RWPE2 (cell line): ENCODE measurements at places on chromosomes 2 and 18.

- DNase-seq = no peak
These were observed at the start of gene COLEC12 for GRCh38 chr18:500632-501405. COLEC12 (minus strand) TSS chr18:500701; CDS start chr18:500514, 187 bp downstream.

DNA sequence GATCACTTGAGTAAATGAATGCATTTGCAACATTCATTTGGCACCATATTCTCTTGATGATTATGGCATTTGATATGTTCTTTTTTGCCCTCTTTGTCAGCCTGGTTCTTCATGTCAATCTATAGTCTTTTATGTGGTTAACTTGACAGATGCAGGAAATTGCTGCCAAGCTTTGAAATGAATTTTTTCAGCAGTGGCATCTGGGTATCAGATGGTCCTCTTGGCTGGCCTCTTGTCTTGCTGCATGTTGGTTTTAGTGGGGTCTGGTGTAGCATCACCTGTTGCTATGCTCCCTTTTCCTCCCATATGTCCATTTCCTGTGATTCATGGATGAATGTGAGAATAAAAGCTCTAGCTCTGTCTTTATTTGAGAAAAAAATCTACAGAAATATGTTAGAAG, 119.9 kb downstream of the DPP4 start:
- DNase-seq = no peak

DNA sequence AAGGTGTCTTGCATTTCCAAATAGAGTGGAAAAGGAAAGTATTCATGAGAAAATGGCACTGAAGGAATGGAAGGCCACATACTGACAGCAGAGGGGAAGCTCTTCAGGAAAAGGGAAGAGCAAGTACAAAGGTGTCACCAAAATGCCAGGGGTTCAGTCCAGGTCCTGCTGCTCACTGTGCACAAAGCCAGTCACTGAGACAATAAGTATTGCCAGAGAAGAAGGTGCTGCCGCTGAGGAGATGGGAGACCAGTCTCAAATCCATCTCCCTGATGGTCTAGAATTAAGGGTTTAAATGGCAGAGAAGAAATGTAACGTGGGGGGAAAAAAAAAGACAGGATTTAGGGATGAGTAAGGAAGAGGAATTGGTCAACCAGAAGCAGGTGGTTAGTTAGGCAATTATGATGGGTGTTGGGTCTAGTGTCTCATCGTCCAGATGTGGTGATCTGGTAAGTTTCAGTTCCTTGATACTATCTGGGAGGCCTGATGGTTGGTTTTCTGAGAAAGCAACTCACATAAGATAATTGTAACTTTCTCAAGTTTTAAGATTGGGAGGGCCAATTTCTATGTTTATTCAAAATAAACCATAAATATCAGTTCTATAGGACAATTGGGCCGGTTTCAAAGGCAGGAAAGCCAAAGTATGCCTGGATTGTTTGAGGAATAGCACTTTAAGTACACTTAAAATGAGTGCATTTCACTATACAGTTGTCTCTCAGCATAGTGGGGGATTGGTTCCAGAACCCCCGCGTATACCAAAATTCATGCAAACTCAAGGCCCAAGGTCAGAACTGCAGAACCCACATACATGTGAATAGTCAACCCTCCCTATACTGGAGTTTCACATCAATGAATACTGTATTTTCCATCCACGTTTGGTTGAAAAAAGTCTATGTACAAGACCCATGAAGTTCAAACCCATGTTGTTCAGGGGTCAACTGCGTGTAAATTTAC, 109.1 kb upstream of the DNAJC10 start:
- no peak for DNase-seq

- DNase-seq = no peak
These were observed at the start of gene IL1R1 for GRCh38 chr2:102141970-102142828. IL1R1 (plus strand) TSS chr2:102142746; CDS start chr2:102157725, 14,979 bp downstream.

DNA sequence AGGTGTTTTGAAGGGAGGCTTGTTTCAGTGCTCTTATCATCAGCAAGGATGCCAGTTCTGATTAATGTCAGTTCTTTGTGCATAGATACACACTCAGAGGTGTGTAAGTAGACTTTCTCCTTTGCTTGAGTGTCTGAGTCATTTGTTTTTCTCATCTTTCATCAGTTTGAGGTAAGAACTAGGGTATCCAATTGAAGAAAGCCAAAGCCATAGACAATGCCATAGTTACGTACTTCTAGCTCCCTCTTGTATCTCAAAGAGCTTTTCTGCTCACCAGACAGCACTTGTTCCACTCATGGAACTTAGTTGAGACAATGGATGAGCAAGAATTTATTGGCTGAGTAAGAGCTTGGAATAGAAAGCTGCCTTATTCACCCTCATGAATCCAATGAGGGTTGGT, 520.1 kb downstream of the PIK3C3 start:
- DNase-seq = no peak

DNA sequence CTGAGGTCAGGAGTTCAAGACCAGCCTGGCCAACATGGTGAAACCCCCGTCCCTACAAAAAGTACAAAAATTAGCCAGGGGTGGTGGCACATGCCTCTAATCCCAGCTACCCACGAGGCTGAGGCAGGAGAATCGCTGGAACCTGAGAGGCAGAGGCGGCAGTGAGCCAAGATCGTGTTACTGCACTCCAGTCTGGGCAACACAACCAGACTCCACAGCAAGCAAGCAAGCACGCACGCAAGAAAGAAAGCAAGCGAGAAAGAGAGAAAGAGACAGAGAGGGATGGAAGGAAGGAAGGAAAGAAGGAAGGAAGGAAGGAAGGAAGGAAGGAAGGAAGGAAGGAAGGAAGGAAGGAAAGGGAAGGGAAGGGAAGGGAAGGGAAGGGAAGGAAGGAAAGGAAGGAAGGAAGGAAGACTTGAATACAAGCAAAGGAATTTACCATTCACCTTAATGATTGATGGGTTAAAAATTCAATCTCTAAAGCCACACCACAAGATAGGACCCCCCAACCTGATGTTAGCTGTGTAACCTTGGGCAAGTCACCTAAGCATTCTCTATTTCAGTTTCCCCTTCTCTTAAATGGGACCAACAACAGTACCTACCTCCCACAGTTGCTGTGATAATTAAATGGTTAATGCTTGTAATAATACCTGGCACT, 181.7 kb downstream of the ATAD2B start:
- DNase-seq = no peak

DNA sequence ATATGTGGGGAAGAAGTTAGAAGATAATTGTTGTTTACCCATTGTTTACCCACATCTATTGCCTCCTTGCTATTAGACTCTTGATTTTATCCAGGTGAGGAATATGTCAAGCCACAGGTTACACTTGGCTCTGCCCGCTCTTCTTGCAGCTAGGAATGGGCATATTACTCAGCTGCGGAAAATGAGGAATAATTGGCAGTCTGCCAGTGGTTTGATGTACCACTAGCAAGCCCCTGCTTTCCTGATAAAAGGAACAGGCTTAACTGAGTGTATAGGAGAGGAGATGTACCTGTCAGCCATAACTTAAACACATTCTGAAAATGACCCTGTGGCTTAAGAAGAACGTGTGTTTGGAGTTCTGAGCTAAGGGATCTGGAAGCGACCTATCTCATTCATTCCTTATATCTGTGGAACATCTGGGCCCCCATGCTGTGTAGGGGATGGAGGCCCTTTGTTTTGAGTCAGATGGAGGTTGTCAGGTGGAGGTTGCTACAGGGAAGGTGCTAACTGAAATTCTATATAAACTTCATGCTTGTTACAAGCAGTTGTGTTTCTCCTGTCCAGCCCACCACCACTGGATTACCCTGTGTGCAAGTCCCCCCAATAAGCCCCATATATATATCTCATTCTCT, 4.6 kb upstream of the FMNL2 start:
- DNase-seq = no peak

- no peak for DNase-seq
These were observed 146.5 kb downstream of the DDX1 start for GRCh38 chr2:15738225-15738546.

DNA sequence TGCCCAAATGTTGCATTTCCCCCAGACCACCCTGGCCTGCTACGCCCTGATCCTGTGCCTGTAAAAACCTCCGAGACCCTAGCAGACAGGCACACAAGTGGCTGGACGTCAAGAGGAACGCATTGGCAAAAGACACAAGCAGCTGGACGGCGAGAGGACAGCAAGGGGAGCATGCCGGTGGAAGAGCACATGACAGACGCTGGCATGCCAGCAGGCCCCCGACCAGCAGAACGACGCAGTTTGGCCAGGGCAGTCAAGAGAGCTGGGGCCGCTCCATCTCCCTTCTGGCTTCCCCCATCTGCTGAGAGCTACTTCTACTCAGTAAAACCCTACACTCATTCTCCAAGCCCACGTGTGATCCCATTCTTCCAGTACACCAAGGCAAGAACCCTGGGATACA, 42.1 kb downstream of the SAP130 start:
- no peak for DNase-seq

DNA sequence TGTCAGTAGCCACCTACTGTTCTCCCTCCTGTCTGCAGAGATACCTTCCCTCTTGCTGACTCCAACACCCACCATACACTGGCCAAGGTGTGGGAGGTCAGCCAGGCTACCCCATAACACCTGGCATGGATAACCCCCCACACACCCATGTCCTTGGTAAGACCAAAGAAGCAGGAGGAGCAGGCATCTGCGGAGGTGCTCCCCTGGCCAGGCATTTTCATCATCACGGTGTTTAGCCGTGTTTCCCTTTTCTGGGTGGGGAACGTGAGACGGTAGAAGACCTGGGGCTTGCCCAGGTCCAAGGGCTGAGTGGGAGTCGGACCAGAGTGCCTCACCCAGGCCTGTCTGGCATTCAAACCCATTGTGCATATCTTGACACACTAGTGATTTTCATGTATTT, 150.3 kb downstream of the SMAD7 start:
- DNase-seq = peak; percentile 24

- DNase-seq = no peak
These were observed 250.9 kb downstream of the MYO3B start for GRCh38 chr2:170428868-170429267.

DNA sequence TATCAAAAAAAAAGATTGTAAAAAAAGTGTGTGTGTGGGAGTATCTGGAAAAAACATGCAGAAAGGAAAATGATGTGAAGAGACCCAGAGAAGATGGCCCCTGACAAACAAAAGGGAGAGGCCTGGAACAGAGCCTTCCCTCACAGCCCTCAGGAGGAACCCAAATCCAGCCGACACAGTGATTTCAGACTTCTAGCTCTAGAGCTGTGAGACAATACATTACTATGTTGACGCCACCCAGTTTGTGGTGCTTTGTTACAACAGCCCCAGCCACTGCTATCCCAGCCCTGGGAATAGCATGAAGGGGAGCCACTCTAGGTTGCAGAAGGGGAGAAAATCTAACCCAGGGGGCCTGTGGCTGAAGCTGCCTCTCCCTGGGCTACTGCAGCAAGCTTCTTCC, 59.0 kb upstream of the ZBTB7C start:
- no peak for DNase-seq

DNA sequence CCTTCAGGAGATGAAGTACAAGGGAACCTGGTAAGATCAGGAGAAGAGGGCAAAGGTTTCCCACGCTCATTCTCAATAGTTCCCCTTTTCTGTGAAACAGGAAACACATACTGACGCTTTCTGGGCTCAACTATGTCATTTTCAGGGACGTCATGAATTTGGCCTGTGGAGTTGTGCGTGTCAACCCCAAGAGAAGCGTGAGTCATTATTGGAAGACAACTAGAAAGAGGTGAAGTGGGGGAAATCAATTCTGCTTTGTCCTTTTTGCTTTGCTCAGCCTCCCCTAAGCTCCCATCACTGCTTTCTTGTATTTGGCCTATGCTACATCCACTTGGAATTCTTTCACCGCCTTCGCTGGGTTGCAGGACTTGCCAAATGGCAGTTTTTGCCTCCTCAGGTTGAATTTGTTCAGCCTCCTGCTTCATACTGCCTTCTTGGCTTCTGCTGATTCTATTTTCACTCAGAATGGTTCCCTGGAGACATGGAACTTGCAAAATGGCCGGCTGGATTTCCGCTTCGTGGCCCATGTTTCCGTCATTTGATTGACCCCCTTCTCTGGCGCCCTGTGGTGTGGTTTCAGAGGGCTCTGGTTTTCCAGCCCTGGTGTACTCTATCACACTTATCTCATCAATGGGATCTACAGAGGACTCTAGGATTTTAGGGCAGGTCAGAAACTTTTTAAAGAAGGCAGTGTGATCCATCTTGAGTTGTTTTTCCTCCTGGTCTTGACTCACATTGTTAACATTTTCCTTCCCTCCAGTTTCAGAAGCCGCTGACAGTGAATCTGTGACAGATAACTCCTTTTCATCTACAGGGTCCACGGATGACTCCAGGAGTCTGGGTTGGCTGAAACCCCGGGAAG, 93.3 kb downstream of the ALPK2 start:
- no peak for DNase-seq

DNA sequence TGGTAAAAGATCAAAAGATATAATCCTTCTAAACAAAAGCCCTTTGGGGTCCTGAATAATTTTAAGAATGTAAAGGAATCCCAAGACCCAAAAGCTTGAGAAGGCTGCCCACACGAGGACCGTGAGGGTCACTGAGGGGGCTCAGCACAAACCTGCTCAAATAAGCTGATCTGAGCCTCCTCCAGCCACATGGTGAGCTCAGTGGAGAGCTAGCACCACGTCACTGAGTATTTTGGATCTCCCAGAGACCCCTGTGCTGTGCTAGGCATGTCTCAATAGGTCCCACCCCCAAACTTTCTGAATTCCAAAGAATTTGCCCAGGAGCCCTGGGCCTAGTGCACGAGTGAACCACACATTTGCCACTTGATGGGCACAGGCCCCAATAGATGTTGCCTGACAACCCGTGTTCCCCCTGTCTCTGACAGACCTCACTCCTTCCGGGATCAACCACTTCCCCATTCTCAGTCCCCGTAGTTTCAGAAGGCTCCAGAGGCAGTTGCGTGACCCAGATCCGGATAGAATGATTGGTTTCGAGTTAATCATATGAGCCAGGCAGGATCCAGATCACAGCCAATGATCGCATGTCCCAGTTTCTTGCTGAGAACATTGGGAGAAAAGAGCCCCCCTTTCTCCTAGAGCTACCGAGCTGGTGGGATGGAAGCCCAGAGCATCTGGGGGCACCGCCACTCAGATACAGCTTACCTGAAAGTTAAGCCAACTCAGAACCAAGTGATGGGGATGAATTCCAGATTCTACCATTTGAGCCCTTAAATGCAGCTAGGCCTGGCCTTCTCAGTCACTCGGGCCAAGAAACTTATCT, 203.8 kb downstream of the TNS1 start:
- no peak for DNase-seq

DNA sequence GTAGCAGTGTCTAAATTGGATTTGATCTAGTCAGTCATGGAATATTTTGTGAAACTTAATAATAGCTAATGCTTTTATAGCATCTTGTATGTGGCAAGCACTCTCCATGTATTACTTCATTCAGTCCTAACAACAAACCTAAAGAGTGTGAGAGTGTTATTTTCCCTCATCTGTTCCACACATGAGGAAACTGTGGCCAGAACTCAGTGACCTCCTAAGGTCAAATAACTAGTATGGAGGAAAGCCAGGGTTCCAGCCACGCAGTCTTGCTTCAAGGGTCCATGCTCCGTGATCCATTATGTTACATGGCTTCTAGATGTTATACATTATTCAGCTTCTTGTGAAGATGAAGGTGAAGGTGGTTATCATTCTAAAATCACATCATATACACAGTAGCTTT, 45.5 kb downstream of the TWSG1 start:
- no peak for DNase-seq
